Activated CD4-positive, CD25-positive, alpha-beta regulatory T cell (primary cell): ENCODE measurements at places on chromosomes 7 and 10.

- no peak for DNase-seq
These were observed 187.4 kb upstream of the MGMT start for GRCh38 chr10:129279446-129280154.

- DNase-seq: no peak
These were observed 240.4 kb downstream of the KIAA1217 start for GRCh38 chr10:24449321-24449740.

DNA sequence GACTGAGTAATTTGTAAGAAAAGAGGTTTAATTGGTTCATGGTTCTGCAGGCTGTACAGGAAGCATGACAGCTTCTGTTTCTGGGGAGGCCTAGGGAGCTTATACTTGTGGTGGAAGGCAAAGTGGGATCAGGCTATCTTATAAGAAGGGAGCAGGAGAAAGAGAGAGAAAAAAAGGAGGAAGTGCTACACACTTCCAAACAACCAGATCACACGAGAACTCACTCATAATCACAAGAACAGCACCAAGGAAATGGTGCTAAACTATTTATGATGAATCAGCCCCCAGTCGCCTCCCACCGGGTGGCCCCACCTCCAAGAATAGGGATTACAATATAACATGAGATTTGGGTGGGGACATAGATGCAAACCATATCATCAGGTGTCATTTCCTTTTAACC, 89.1 kb upstream of the KCNMA1 start:
- no peak for DNase-seq

DNA sequence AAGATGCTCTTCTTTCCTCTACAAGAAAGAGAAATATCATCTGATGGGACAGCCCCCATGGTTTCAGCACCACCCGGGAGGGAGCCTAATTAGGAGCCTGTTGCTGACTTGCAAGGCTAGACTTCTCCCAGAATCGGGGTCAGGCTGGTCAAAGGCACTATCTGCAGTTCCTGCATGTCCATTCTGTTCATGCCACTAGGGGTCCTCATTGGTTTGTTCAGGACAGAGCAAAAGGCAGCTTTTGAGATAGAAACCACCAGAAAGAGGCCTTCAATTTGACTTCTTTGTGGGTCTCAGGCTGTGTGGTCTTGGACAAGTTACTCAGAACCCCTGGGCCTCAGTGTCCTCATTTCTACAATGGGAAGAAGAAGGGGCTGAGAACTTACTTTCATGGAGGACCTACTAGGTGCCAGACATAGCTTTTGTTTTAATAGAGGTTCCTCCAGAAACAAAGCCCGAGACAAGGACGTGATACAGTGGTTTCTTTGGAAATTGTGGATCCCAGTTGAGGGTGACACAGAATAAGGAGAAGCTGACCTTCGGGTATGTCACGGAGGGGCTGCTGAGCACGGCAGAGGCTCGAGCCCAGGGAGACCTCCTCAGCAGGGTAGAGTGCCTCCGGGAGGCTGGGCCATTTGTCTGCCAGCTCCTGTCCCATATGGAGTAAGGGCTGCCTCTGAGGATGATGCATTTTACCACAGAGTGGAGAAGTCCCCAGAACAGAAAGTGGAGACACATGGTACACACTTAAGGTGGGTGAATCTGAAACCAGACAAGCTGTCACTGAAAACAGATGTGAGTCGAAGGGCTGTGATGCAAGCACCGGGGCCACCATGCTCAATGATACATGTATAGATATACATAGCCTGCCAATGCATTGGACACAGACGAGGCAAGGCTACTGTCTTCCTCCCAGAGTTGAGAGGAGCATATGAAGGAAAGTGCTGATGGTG, 33.1 kb upstream of the NEUROD6 start:
- no peak for DNase-seq
